NCI-H2029 (cell line): ENCODE measurements at places on chromosomes 16 and 17.

- DNase-seq, result no peak
Measured at GRCh38 chr16:70571623-70572022, 48.0 kb downstream of the SF3B3 start.

DNA sequence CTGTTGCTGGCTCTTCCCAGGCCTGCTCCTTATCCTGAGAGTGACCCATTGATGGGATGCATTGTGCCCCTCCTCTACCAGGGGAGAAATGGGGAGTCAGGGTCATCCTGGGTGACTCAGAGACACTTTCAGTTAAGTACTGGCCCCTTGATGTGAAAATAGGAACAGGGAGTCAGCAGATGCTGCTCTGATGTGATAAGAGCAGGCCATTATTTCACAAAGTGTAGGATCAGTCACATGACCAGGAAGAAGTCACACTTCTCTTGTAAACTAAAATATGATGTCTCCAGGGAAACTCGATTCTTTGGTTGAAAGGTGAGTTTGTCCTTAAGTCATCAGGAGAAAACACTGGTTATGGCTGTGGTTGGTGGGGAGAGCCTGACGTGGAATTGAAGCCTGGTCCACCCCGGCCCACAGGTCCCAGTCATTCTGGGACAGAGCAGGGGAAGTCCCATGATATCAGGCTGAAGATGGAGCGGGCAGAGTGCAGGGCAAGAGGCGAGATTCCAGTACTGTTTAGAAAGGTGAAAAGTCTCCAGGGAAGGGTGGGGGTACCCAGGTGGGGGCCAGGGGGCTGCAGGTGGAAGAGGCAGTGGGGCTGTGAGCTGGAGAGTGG lies 88.6 kb upstream of the NLRP1 start:
- no peak for DNase-seq

GRCh38 chr16:49148410-49148809 lies 133.2 kb downstream of the CBLN1 start:
- no peak for DNase-seq

- peak; percentile 20 for DNase-seq
Measured at GRCh38 chr17:75764711-75765421, at the start of gene GALK1. TSS of gene GALK1 (minus strand) at chr17:75765192. CDS start at chr17:75765136, 56 bp downstream.

DNA sequence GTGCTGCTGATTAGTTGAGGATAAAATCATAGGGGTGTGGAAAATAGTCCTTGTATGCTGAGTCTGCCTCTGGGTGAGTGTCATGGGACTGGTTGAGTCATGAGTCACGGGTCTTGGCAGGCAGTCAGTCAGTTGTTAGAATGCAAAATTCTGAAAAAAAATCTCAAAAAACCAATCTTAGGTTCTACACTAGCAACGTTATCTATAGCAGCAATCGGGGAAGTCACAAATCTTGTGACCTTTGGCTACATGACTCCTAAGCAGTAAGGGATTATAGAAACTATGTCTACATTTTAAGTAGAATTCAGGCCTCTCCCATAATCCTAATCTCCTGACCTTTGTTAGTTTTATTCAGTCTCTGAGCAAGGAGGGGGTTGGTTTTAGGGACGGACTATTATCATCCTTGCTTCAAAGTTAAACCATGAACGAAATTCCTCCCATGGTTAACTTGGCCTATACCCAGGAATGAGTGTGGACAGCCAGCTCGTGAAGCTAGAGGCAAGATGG lies 18.0 kb upstream of the PMFBP1 start:
- no peak for DNase-seq

DNA sequence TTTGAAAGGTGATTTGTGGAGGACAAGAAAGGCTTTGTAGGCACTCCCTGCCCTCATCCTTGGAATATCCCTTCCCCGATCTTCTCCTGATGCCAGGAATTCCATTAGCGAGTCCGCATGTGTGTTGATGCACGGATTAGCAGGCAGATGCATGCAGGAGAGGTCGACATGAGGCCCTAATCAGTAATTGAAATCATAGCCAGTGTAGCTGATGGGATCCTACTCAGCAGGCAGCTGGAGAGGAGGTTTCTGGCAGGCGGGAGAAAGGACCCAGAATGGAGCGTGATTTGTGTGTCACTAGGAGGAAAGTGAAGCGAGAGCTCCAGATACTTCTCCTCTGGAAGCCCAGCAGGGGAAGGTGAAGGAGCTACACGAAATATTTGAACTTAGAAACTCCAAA lies 196.3 kb upstream of the CDH11 start:
- DNase-seq, result no peak

GRCh38 chr16:46871597-46871996 lies 12.6 kb upstream of the GPT2 start:
- DNase-seq, result no peak

DNA sequence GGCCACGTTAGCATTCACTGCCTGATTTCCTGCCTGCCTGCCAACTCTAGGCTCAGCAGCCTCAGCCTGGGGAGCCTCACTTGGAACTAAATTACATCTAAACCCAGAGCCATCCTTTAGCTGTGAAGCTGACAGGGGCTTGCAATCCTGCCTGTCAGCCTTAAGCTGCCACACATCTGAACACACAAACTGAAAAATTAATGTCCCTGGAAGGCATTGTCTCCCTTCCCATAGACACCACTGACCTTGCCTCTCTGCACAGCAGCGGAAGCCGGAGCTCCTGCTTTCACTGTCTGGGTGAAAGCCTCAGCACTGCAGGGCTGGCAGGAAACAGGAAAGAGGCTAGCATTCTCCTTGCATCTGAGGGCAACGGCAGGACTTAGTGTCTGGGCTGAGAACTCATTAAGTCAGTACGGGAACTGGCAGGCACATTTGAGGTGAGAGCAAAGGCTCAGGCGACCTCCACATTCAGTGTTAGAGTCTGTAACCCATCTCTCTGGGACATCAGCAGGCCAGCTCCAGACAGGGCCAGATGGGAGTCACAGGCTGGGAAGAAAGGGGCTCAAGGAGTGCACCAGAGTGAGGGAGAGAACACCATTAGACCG lies 452.4 kb upstream of the C16orf82 start:
- DNase-seq, result no peak

GRCh38 chr17:17681744-17682292 lies 560 bp downstream of the RAI1 start:
- no peak for DNase-seq

DNA sequence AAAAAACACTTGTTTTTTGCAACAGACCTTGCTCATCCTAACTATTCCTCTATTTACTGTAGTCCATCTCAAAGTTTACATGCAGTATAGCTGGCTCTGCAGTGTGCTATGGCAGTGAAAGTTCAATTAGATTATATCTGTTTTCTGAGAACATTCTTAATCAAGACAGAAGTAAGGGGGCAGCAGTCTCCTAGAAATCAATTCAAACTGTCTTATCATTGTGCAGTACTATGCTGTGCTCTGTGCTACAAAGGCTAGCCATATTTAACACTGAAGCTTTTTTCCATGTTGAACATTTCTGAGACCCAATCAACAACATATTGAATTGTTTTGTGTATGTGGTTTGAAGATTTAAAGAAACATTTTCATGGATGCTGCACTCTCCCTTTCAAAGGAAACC lies 11.4 kb downstream of the NETO2 start:
- no peak for DNase-seq

DNA sequence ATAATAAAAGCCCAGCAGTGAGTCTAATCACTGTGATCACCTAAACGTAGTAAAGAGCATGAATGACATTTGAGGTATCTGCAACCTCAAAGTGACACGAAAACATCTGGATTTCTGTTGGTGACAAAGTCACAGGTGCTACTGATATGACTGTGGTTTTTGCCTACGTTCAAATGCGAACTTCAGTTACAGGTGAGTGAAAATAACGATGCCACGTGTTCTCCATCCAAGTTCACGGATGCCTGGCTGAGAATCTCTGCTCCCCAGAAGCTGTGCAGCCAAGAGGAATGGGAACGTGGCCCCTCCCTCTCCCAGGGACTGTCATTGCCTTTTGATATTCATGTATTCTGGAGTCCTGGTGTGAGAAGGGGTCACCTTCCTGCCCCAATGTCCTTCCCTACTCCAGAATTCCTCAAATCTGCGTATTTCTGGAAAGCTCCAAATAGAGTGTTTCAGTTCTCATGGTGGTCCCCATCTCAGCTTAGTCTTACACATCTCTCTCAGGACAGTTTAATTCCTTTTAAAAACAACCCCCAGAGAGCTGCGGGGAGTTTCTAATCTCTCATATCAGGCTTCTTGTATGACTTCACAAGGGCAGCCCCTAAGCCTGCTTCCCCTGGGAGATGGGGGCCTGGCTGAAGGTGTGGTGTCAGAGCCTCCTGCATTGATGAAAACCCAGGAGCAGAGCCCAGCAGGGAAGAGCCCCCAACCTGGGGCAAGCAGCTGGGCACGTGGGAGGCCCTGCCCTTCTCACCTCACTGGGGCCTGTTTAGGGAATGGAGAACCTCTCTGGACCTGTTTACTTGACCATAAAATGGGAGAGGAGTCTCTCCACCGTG lies 25.8 kb downstream of the PIK3R5 start:
- DNase-seq, result no peak

GRCh38 chr17:57143919-57144318 lies 58.9 kb downstream of the AKAP1 start:
- DNase-seq, result no peak

DNA sequence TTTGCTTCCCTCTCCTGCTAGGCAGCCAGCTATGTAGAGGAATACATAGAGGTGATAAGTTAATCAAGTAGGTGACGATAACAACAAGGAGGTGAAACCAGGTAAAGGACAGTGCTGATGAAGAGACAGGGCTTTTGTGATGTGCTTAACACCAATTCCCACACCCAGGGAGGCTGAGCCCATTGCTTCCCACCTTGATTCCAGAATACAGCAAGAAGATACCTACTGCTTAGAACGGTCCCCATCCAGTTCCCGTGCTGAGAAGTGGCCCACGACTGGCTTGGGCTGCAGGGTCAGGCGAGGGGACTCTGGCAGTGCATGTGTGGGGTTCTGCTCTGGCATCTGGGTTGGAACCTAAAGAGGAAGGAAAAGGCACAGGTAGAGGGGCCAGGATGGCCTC lies 16.1 kb upstream of the GFAP start:
- DNase-seq, result no peak
